Neural crest cell (in vitro differentiated cells): ENCODE measurements at places on chromosomes 6 and 20. TPM values are rescaled to one million over a fixed set of nuclear protein-coding genes. Genes with fewer than 3 reads are reported as not detected.

The F13A1 gene
- total RNA-seq: 0.39 and 0.70 TPM in 2 replicates

The TRIM10 gene
- not detected in 2 replicates for total RNA-seq

The ZSCAN31 gene
- total RNA-seq: 5.7 and 6.7 TPM in 2 replicates

The LST1 gene
- not detected in 2 replicates for total RNA-seq

GRCh38 chr6:138912308-138912707, 75.7 kb downstream of the REPS1 start:
- no peak for DNase-seq
- H3K27ac ChIP-seq: peak overlapping the region; percentile 75
- H3K36me3 ChIP-seq: peaks cover 26% of the 10 kb centered on the region
- no peak overlapping the region for H3K4me3 ChIP-seq
- no peaks in the 10 kb centered on the region for H3K27me3 ChIP-seq
- no peaks in the 10 kb centered on the region for H3K4me1 ChIP-seq

DNA sequence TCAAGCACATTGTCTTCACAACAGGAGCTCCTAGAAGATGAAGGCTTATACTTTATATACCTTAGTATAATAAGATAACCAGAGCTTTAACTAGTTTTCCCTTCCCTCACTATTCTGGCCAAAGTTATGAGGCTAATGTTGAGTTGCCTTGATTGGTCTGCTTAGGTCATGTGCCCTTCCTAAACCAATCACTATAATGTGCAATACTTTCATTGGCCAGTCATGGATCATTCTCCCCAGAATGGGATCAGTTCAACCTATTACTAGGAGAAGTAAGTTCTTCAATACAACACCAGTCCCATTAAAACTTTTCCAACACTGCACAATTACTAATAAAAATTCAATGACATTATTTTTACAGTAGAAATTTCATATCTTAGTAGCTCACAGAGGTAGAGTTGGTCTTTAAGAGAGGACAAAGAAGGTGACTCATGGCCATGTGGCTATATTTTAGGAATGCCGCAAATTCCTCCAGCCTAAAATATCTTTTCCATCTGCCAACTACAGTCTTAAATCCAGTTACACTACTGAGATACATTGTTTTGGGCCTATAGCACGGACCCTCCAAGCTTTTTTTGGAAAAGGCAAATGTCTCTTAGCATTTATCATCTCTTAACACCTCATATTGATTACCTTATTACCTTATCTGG, 12.5 kb upstream of the POU3F2 start:
- H3K4me1 ChIP-seq: peaks cover 33% of the 10 kb centered on the region
- no peak for DNase-seq
- H3K27ac ChIP-seq: no peak overlapping the region

The GRIK2 gene
- 10.5 and 11.0 TPM in 2 replicates for total RNA-seq

The SLC32A1 gene
- 0.09 and 0.16 TPM in 2 replicates for total RNA-seq

The UNC5CL gene
- 1.5 and 1.6 TPM in 2 replicates for total RNA-seq

DNA sequence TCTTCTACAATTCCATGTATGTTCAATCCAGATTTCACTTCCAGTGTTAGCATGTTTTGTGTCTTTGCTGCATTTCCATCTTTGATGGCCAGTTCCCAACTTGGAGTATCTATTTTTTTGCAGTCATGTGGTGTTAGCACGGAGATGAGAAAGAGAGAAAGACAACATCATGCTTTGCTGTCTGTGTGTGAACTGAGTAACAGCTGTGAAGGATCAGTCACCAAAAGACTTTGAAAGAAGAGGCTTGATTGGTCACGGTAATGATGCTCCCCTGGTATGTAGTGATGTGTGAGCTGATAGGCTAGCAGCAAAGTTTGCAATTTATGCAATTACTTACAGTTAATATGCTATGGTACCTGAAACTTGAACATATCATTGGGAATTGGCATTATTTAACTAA, 731.3 kb upstream of the NRSN1 start:
- no peak for DNase-seq
- H3K4me3 ChIP-seq: no peak overlapping the region
- no peak overlapping the region for H3K27ac ChIP-seq
- no peaks in the 10 kb centered on the region for H3K27me3 ChIP-seq
- H3K36me3 ChIP-seq: no peaks in the 10 kb centered on the region
- peaks cover 7% of the 10 kb centered on the region for H3K4me1 ChIP-seq
